ENCODE measurements at places on chromosomes 16 and 17.
A peak's percentile ranks its signal among the peaks of the same experiment; 100 is the strongest.

DNA sequence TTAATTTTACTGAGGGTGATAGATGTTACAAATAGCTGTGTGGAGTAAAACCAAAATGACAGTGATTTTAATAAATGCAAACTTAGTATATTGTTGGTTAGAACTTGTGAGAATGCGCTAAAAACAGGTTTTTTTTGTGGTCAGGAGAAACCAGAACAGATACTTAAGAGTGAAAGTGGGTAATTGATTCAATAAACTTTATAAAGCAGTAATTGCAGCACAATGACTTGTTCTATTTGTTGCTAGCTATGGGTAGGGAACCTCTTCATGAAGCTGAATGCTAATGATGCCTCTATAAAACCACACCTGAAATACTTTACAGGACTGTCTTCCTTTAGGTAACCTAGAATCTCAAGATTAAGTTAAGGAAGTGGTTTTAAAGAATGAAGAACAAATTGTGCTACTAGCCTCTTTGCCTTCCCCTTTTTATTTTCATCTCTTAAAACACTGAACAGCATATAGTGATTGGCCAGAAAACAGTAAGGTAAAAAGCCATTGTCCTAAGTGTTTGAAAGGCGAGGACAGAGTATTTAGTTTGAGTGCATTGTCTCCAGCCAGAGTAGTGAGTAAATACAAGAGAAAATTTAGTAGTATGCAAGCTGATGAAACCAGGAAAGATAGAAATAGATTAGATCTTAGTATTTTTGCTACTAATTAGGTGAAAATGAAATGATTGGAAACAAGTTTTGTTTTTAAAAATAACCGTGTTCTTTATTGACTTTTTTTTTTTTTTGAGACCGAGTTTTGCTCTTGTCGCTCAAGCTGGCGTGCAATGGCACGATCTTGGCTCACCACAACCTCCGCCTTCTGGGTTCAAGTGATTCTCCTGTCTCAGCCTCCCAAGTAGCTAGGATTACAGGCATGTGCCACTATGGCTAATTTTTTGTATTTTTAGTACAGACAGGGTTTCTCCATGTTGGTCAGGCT, 6.0 kb downstream of the GGNBP2 start:
- DNase-seq: peak; percentile 35

GRCh38 chr17:81697261-81698044, 5.7 kb upstream of the MRPL12 start:
- no peak for DNase-seq

GRCh38 chr17:41516830-41517283, 1.8 kb downstream of the KRT15 start:
- DNase-seq: no peak

DNA sequence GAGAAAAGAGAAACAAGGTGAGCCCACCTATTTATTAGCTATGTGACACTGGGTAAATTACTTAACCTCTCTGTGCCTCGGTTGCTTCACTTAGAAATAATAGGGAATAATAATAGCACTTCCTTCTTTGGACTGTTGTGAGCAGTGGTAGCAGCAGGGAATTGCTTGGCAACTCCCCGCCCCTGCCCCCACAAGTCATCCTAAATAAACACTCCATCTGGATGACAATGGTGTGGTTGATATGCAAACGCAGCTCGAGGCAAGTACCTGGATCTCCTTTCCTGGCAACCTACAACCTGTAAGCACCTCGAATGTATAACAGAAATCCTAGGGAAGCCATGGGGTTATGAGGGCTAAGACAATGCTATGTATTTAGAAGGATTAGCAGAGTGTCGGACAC, 9.1 kb downstream of the TEKT3 start:
- no peak for DNase-seq

DNA sequence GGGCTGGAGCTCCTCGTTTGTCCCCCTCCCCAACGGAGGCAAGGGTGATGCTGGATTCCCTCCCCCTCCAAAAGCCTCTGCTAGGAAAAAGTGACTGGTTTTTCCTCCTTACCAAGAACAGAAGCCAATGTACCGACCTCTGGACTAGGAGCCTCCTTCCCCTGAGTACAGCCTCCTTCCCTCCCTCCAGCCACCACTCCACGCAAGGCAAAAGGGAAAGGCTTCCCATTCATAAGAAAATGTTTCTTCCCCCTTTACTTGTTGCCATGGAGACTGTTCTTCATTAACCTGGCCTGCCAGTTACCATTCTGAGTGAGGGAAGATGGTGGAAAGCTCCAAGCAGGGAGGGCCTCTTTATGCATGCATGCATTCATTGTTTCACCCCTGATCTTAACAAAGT, 4.3 kb upstream of the PIMREG start:
- no peak for DNase-seq

DNA sequence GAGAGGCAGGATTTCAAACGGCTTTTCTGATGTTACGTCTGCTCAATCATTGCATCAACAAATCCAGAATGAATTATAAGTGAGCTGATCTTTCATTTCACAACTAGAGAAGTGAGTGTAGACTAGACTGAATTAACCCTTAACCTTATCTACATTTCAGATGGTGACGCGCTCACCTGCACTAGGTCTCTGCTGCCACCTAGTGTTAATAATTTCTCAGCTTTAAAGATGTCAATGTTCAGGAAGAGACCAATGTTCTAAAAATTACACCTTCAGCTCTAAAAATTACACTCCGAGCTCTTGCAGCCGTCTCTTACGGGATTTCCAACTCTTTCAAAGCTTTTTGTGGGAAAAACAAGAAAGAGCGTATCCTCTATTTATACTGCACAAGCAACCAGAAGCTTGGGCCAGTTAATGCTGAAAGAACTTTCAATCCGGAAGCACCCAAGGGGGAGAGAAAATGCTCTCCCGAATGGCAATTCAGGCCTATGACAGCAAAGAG, 88.2 kb upstream of the FA2H start:
- DNase-seq: peak; percentile 29

- DNase-seq: no peak
Observed at GRCh38 chr17:3828151-3828851, 17.7 kb downstream of the NCBP3 start.

DNA sequence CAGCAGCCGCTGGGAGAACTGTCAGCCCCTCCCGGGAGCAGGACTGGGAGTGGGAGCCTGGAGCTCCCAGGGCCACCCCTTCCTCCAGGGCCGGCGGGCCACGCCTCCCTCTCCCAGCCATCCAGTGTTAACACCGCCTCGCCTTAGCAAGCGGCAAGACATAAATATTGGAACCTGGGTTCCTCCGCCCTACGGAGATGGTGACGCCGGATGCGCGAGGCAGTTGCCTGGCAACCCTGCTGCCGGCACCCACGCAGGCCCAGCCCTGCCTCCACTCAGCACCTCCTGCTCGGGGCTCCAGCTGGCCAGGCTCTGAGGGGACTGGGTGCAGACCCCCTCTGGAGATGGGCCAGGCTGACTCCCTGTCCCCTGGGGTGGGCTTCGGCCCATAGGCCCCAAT, 27.4 kb upstream of the CACNA1H start:
- DNase-seq: peak; percentile 46

DNA sequence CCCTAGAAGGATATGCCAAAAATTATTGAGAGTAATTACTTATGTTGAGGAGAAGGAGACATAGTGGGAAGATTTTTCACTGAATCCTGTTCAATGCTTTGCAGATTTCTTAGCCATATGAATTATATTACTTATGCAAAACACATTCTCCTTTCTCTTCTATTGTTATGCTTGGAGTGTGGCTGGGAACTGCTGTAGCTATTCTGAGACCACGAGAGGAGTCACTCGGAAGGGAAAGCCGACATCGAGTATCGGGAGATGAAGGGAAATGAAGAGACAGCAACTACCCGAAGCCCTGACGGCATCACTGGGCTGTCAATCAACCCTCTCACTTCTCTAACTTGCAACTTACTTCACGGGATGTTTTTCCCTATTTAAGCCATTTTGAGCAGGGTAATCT, 39.6 kb downstream of the STX8 start:
- DNase-seq: no peak
